ENCODE measurements at places on chromosomes 7 and 10. TPM values are rescaled to one million over a fixed set of nuclear protein-coding genes. Genes with fewer than 3 reads are reported as not detected.

Gene PNLIPRP2
- total RNA-seq: not detected

Gene C10orf105
- total RNA-seq: not detected

Gene ABCA13
- 2.5 TPM for total RNA-seq

Gene INMT
- total RNA-seq: 20.8 TPM

Gene CCL24
- not detected for total RNA-seq

Gene CCDC172
- not detected for total RNA-seq

Gene CAMK2B
- 0.15 TPM for total RNA-seq

Gene OR6B1
- total RNA-seq: not detected

Gene STMP1
- total RNA-seq: 26.5 TPM

Gene MRPS33
- 23.0 TPM for total RNA-seq

Gene HOXA4
- total RNA-seq: 0.66 TPM

Gene ANKRD2
- 0.50 TPM for total RNA-seq

Gene PRPS1L1
- total RNA-seq: not detected

Gene FKBP6
- not detected for total RNA-seq

Gene SPDYE2B
- total RNA-seq: not detected

Gene FOXP2
- total RNA-seq: 10.9 TPM

Gene CXCL12
- total RNA-seq: 42.0 TPM

Gene OPN4
- not detected for total RNA-seq

Gene EN2
- not detected for total RNA-seq

Gene NKX1-2
- total RNA-seq: under 0.01 TPM

Gene OIT3
- 0.17 TPM for total RNA-seq
